ENCODE measurements at places on chromosomes 13 and 19.

- no peak for DNase-seq
Observed at GRCh38 chr19:46030812-46031550, 8.1 kb upstream of the PGLYRP1 start.

DNA sequence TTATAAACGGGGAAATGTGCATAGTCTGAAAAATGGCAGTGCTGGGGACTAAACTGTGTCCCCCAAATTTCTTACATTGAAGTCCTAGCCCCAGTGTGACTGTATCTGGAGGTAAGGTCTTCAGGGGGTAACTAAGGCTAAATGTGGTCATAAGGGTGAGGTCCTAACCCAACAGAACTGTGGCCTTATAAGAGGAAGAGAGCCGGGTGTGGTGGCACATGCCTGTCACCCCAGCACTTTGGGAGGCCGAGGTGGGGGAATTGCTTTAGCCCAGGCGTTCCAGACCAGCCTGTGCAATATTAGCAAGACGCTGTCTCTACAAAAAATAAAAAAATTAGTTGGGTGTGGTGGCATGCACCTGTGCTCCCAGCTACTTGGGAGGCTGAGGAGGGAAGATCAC lies 17.8 kb downstream of the PROZ start:
- no peak for DNase-seq

DNA sequence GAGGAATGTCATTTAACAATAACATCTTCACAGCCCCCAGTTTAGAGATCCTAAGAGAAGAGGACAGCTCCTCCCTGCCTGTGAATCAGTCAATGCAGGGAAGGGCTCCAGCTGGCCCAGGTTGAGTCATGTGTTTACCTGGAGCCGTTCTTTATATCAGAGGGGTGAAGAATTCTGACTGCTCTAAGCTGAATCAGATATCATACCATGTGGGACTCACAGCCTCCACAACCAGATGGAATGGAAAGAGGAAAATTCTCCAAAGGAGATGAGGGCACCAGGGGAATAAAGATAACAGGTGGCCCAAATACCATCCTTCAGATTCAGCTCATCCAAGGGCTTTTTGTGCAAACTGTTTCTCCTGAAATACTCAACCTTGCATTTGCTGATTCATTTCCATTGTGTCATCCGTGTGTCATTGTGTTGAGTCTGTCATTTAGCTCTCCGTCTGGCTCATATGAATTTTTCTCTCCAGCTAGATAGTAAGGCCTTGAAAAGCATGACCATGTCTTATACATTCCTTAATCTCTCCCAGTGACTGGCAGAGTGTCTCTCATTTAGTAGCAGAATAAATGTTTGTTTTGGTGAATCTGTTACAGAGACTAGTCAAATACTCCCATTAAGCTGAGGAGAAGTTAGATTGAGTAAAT lies 217.9 kb downstream of the RFC3 start:
- DNase-seq: no peak

DNA sequence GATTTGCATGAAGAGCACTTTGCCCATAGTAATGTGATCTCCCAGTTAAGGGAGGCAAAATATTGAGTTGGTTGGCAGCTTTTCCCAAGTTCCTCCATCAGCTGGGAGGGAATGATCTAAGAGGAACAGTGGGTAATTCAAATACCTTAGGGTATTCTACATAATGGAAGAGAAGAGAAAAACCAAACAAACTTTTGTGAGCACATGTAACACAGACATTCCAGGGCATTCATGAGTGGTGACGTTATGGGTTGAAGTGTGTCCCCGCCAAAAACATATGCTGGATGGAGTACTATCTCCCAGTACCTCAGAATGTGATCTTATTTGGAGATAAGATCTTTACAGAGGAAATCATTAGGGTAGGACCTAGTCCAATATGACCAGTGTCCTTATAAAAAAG lies 220.1 kb downstream of the FOXO1 start:
- no peak for DNase-seq

DNA sequence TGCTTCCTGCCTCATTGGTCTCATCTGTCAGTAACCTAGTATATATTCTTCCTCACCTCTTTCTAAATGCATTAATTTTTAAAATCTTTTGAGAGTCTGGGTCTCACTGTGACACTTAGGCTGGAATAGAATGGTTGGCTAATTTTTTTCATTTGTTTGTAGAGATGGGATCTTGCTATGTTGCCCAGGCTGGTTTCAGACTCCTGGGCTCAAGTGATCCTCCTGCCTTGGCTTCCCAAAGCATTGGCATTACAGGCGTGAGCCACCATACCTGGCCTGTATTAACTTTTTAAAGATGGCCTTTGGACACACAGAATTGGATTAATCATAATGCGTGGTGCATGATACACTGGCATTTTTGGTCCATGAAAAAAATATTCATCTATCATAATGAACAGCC lies 29.9 kb downstream of the SIPA1L3 start:
- DNase-seq: no peak

GRCh38 chr19:11377237-11377636 lies 2.8 kb downstream of the SWSAP1 start:
- DNase-seq: no peak

DNA sequence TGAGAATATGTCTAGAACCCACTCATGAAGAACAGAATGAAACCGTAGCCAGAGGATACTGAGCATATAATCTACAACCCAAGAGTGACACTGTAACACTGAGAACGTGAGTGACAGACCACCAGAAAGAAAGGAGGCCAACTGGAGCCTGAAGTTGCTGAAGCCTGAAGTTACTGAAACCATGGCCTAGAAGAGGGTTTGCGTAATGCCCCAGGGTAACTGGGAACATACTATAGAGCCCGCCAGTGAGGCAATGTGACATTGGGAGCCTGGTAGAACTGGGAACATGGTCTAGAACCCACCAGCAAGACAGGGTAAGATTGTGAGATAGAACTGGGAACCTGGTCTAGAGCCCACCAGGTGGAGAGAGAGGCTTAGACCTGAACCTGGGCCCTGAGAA lies 15.5 kb upstream of the TNFSF14 start:
- DNase-seq: no peak

DNA sequence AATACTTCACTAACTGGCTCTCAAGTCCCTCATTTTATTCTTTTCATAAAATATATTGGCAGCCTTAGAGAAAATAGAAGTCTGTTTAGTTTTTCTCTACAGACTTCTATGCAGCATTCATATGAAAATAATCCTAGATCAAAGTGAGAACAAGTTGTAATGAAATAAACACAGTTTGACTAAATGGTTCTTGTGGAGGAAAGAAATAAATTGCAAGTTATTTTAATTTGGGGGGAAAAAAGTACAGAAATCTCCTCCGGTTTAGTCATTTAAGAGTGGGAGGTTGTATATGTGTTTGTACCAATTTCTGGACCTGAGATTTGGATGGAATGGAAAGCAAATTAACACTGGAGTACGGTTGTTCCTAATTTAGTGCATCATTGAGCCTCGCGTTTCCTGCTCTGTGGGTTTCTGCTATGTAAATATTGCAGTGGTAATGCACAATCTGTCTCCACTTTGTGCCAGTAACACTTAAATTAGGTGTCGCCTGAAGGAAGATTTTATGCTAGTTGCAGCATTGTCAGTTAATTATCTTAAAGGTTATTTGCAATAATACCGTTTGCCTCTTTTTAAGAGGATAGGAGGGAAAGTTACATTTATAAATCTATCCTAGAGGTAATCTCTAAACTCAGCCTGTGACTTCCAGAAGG lies 100.2 kb downstream of the ZIC5 start:
- no peak for DNase-seq

- DNase-seq: no peak
Observed at GRCh38 chr13:114092468-114092867, 40.0 kb downstream of the RASA3 start.

GRCh38 chr19:8045872-8046568 lies 6.5 kb upstream of the CCL25 start:
- no peak for DNase-seq

- DNase-seq: no peak
Observed at GRCh38 chr13:26991508-26992181, 180.0 kb downstream of the USP12 start.

DNA sequence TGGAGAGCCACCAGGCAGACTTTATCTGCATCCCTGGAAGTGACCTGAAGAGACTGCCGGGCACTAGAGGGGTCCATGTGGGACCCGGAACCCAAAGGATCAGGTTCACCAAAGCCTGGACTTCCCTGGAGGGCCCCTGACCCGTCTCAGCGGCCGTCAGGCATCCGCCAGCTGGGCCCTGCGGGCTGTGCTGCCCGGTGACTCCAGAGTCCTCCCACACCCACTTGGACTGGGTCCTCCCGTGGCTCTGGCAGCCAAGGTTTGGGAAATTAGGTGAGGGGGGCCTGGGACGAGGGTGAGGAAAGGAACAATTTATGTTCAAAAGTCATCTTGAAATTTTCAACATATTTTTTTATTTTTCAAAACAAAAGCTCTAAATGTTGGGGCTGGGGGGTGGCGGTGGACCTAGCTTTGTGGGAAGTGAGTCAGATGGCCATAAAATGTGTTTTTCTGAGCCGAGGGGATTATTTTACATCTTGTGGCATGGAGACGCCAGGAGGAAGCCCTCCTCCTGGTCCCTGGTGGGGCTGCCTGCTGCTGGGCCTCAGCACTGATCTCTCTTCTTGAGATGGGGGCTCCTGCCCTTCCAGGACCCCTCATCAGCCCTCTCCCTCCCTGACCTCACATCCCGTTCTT lies 20.2 kb downstream of the CEBPA start:
- no peak for DNase-seq

- no peak for DNase-seq
Observed at GRCh38 chr13:44382635-44383145, 9.1 kb downstream of the SERP2 start.

DNA sequence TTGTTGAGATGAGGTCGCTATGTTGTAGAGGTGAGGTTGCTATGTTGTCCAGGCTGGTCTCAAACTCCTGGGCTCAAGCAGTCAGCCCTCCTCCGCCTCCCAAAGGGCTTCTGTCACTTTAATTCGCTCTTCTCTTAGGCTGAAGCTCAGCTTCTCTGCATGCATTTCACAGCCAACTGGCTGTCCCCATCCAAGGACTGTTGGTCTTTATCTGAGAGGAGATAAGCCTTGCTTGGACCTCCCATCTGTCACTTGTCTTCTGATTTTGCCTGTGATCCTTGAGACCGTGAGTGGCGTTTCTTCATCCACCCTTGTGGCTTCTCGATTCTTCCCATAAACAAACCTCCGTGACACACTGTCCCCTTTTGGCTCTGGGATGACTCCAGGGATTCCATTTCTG lies 24.4 kb downstream of the CERS1 start:
- no peak for DNase-seq

DNA sequence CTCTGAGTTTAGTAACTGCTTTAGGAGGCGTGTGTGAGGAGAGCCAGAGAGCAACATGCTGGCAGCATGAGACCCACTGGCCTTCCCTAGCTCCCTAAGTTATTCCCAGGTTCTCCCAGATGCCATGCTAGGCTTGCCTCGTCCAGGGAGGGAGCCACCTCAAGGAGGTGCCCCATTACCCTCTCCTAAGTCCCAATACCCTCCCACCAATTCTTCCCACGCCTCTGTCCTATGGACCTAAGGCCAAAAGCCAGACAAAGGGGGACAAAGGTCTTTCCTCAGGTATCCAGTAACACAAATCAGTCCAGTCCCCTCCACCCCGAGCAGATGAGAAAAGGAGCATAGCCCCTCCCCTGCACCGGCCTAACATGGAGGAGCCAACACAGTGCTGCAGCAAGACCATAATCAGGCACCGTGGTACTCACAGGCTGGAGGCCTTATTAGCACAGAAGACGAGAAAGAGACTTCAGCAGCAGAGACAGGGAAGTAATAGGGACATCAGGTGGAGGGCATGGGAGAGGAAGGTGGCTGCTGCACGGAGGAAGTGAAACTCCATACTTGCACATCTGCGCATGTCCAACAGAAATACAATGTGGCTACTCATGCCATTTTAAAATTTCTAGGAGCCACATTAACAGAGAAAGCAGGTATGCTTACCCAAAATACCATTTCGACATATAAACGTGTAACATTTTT lies 46.3 kb downstream of the BRD4 start:
- no peak for DNase-seq

DNA sequence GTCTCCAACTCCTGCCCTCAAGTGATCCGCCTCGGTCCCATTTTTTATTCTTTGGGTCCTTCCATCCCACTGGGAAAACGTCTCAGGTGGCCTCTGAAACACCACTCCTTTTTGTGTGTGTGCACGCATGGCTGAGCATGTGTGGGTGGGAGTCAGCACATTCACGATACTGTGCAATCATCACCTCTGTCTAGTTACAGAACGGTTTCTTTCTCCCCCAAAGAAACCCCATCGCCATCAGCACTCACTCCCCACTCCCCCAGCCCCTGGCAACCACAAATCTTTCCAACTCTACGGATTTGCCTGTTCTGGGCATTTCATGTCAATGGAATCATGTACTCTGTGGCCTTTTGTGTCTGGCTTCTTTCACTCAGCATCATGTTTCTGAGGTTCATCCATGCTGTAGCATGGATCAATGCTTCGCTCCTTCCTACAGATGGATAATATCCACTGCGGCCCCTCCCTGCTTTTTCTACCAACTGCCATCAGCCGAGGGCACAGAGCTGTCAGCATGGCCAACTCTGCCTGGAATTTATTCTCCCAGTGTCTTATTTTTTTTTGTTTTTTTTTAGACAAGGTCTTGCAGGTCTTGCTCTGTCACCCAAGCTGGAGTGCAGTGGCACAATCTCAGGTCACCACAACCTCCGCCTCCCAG lies 9.7 kb downstream of the F2RL3 start:
- DNase-seq: no peak

GRCh38 chr19:39840492-39840891 lies 5.7 kb downstream of the FBL start:
- no peak for DNase-seq

GRCh38 chr19:6668691-6669090 lies 1.3 kb downstream of the TNFSF14 start:
- DNase-seq: no peak

All from stimulated activated CD4-positive, alpha-beta T cell treated with anti-CD3 and anti-CD28 coated beads, Interleukin-2, amount 100 ng/mL, for 48 hours (primary cell).